Type B pancreatic cell (in vitro differentiated cells): ENCODE measurements at places on chromosomes 6 and 20. TPM values are rescaled to one million over a fixed set of nuclear protein-coding genes. Genes with fewer than 3 reads are reported as not detected.

HCRTR2 gene
- total RNA-seq = 0.27 TPM in 1 of 2 replicates, not detected in the other

GNL1 gene
- total RNA-seq = 59.3 and 67.1 TPM in 2 replicates

HRH3 gene
- total RNA-seq = 0.24 and 0.53 TPM in 2 replicates

TNFRSF6B gene
- not detected in 2 replicates for total RNA-seq

DNA sequence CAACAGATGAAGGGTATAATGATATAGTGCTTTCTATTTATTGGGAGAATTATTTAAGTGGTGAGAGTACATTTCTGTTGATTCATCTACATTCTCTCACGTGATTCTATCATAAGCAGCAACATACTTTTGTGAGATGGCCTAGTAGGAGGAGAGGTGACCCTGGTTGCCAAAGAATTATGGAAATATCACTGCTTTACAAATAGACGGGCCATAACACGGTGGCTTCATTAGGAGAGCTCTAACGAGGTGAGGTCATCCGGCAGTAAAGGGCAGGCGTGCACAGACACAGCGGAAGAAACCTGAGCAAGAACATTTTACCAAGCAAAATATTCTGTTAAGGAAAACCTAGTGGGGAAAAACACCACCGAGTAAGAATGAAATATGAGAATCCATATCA lies 337.4 kb upstream of the QKI start:
- no peak for DNase-seq

- DNase-seq = no peak
These were observed 1.6 kb downstream of the HLA-DQB1 start for GRCh38 chr6:32664827-32665362.

DNA sequence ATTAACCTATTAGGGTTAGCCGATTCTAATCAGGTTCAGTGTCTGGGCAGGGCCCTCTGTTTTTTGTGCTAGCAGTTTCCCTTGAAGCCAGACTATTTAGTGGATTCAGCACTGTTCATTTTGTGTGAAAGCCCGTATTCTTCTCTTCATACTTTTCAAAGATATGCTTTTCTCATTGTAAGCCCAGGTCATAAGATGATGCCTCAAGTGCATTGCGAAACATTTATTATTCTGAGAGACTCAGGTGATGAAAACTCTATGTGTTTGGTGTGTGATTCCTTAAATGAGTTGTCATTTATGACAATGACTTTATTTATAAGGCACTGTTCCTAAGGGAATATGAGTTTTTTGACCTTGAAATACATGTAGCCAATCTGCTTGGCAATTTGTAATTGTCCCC lies 851.0 kb upstream of the FLRT3 start:
- DNase-seq = no peak

- DNase-seq = no peak
These were observed 3.7 kb upstream of the BICRAL start for GRCh38 chr6:42778122-42778521.

GRCh38 chr20:12372557-12372956 lies 454.9 kb downstream of the BTBD3 start:
- DNase-seq = no peak

DNA sequence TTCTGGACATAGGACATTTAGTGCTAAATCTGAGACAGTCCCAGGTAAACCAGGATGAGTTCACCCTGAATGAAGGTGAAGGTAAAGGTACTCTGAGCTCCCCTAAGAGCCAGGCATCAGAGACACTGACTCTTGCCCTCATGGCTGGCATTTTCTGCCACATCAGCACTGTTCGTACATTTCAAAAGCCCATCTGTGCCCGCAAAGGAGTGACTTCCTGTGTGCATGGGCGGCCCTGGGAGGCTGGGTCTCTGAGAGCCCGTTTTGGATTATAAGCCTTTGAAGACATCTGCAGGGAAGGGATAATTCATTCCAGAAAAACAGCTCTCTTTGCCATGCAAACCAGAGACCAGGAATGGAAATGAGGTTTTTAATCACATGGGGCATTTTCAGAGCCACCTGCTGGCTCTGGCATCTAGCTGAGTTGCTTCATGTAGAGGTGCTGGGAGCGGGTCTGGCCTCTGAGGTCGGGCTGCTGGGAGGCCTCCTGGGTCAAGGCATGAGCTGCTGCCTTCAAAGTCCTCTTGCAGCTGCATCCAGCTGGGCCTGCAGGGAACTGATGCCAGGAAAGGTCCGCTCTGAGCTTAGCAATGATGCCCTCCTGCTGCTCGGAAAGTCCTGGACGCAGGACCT lies 348.3 kb downstream of the DHX35 start:
- no peak for DNase-seq

DNA sequence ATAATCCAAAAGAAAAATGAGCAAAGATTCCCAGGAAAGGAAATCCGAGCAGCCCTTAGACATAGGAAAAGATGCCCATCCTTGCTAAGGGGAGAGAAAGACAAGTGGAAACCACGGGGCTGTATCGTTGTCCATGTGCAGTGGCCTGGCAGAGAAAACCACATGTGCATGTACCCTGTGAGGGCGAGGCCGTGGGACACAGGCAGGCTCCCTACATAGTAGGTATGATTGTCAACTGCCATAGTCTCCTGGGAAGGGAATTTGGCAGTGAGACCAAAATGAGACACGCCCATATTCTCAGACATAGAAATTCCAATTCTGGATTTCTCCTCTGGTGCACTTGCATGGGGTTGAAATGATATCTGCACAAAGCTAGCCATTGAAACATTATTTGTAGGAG lies 169.7 kb upstream of the SALL4 start:
- no peak for DNase-seq

DNA sequence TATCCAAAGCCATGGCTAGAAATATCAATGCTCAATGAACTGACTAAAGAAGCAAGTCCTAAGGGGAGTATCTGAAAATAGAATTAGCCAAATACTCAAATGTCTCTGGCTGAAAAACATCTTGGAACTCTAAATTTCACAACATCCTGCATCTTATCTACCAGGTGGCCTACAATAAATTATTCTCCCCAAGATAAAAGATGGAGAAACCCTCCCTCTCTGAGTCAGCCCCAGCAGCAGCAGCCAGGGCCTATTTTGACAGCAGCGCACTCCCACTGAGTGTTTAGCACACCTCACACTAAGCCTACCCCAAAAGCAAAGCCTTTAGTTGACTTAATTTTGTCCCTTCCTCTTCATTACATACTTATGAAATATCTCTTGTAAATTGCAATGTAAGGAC lies 5.9 kb downstream of the CALHM6 start:
- DNase-seq = no peak

- DNase-seq = no peak
These were observed 857 bp downstream of the TAP2 start for GRCh38 chr6:32837651-32838113.

GRCh38 chr6:24738741-24739140 lies 19.8 kb upstream of the C6orf62 start:
- DNase-seq = no peak

- DNase-seq = peak; percentile 84
These were observed at the start of gene FBXL4 for GRCh38 chr6:98947411-98948292. FBXL4 (minus strand) TSS chr6:98947946; CDS start chr6:98926988, 20,958 bp downstream.
